ENCODE measurements at places on chromosomes 5 and 9.

DNA sequence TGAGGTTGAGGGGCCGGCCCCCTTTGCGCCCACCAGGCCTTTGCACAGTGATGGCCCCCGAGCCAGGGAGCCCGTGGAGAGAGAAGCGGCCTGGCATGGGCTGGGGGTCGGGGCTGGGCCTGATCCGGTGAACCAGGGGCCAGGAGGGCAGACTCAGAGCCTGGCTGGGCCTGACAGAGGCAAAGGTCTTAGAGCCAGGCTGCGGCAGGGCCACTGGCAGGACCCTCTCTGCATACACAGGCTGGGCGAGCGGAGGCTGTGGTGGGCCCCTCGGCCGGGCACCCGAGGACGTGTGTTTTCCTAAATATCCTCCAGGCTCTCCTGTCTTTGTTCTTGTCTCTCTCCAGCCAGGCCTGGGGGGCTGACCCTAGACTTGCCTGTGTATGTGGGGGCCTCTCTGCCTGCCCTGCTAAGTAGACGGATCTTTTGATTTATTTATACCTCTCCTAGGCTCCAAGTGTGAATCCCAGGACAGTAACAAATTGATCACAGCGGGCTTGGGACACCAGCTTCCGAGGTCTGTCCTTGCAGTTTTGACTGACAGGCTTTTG lies 933 bp downstream of the NEK6 start:
- peak; percentile 57 for DNase-seq

DNA sequence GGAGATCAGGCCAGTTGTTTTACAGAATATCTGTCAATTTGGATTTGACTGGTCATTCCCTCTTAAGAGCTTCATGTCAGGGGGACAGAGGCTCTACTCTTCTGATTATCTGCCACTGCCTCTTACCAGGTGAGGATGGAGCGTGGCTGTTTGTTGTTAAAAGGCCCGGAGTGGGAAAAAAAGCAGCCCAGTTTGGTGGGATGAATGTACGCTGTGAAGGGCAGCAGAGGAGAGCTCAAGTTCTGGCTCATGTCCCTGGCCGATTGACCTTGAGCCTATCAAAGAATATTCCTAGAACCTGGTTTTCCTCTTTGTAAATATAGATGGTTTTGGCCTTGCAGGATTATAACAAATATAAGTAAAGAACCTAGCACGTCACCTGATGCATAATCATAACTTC lies 16.3 kb upstream of the SHB start:
- DNase-seq: no peak

DNA sequence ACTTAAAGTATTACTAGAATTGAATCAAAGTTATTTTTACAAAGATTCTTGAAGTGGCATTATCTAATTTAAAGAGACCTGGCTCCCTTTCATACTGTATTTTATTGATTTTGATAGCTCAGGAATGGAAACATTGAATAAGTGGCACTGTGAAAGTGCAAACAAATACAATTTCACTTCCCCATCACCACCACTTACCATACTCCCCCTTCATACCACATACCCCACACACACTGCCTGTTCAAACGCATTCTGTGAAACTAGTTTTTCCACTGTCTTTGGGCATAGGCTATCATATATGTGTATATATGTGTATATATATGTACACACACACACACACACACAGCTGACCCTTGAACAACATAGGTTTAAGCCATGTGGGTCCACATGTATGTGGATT lies 62.1 kb upstream of the ATG10 start:
- no peak for DNase-seq

DNA sequence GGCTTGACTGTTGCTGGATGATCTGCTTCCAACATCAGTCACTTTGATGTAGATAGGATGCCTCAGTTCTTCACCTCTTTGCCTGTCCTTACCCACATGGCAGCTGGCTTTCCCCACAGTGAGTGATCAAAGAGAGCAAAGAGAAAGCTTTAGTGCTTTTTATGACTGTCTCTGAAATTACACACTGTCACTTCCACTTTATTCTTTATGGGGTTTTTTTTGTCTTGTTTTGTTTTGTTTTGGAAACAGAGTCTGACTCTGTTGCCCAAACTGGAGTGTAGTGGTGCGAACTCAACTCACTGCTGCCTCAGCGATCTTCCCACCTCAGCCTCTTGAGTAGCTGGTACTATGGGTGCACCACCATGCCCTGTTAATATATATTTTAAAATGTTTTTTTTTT lies 32.4 kb upstream of the C5orf24 start:
- DNase-seq: no peak

GRCh38 chr9:76525196-76525595 lies 66.2 kb downstream of the GCNT1 start:
- no peak for DNase-seq

- no peak for DNase-seq
Observed at GRCh38 chr5:41770799-41771198, 99.4 kb downstream of the OXCT1 start.

- no peak for DNase-seq
Observed at GRCh38 chr5:107806705-107807104, 136.0 kb upstream of the EFNA5 start.

DNA sequence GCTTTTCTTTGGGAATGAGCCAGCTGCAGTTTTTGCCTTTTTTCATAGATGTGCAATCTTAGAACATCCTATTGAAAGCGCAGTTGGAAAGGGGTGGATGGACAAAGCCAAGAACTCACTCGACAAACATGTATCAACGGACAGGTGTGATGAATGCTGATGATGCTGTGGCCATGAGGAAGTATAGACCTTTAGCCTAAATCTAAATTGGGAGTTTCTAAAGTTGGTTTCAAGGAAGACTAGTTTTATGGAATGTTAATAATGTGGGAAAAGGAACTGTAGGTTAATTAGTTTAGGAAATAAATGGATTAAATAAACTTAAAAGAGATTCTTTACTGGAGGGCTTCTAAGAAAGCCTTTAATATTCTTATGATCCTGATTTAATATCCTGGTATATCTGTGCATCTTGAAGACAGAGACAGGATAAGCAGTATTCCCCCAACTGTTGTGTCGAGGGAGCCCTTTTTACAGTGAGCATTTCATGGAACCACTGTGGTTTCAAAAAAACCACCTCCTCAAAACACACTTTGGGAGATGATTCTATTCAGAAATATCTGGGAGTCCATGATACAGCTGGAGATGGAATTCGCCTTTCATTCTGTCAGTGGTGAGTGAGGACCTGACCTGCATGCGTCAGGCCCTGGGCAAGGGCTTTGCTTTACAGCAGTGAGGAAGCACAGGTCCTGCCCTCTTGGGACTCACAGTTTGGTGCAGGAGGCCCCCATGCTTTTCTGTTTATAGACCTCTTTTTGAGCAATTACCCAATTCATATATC lies 82.6 kb downstream of the AOPEP start:
- DNase-seq: no peak

GRCh38 chr9:69899491-69899890 lies 78.9 kb downstream of the CFAP95 start:
- DNase-seq: no peak

- DNase-seq: no peak
Observed at GRCh38 chr5:74111764-74112163, 485.8 kb downstream of the ARHGEF28 start.

DNA sequence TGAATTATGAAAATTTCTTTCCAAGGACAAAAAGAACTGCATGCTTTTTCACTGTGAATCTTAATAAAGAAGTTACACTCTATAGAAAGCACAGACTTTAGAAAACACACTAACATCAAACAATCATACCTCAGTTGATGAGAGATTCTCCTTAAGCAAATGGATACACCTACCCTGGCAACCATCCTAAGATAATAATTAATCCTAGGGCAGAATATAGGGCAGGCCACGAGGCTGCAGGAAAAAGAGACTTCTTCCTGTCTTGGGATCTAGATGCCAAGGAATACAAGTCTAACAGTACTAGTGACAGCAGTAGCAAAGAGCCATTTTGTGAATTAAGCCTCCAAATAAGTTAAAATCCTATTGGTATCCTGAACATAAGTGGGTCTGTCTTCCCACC lies 395.4 kb downstream of the EFNA5 start:
- DNase-seq: no peak

GRCh38 chr9:125522328-125522725 lies 184.7 kb downstream of the MAPKAP1 start:
- DNase-seq: no peak

- DNase-seq: peak; percentile 47
Observed at GRCh38 chr5:79236970-79237739, 1.2 kb downstream of the JMY start.

- DNase-seq: no peak
Observed at GRCh38 chr5:73170522-73170921, 2.5 kb upstream of the TMEM174 start.
